Activated CD8-positive, alpha-beta T cell treated with anti-CD3 and anti-CD28 coated beads for 36 hours (primary cell): ENCODE measurements at places on chromosomes 13 and 19. TPM values are rescaled to one million over a fixed set of nuclear protein-coding genes. Genes with fewer than 3 reads are reported as not detected.
A peak's percentile ranks its signal among the peaks of the same experiment; 100 is the strongest.

CCDC122 gene
- total RNA-seq, result 1.6 TPM

PSG2 gene
- not detected for total RNA-seq

C19orf85 gene
- not detected for total RNA-seq

TINCR gene
- total RNA-seq, result 0.38 TPM

UCHL3 gene
- total RNA-seq, result 32.9 TPM

ZNF607 gene
- total RNA-seq, result 7.8 TPM

PTH2 gene
- not detected for total RNA-seq

FCAR gene
- total RNA-seq, result not detected

DNA sequence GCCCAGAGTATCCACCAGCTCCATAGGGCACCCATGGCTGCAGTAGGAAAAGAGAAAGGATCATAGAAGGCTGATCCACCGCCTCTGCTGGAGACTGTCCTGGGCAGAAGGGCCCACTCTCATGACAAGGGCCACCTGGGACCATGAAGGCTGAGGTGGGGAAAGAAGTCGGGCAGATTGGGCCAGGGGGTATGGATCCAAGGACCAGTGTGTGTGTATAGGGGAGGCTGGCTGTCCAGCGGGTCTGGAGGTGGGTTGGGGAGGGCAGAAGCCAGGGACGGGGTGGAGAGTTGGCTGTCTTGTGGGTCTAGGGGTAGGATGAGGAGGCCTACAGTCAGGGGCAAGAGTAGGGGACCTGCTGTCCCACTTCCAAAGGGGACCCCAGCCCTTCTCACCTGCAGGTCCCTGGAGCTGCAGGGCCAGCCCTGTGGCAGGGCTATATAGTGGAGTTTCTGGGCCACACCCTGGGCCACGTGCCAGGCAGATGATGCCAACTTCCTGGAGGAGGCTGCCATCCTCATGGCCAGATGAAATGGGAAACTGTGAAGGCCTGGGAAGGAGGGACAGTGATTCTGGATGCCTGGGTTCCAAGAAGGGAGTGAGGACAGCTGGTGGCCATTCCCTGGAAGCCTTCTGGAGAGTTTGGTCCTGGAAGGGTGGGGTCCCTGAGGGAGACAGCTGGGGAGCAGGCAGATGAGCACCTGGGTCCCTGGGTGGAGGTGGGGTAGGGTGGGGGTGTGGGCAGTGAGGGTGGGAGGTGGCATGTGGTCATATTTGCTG, at the start of gene FCGBP:
Gene FCGBP, minus strand, starts transcription at position 51 of the 780 bp plus-strand sequence.
- DNase-seq, result no peak

- DNase-seq, result no peak
Measured at GRCh38 chr13:106121173-106121754, 414.2 kb downstream of the EFNB2 start.

GRCh38 chr13:111175935-111176334, 60.8 kb downstream of the ARHGEF7 start:
- no peak for DNase-seq

- no peak for DNase-seq
Measured at GRCh38 chr19:30309905-30310601, 62.1 kb upstream of the ZNF536 start.

DNA sequence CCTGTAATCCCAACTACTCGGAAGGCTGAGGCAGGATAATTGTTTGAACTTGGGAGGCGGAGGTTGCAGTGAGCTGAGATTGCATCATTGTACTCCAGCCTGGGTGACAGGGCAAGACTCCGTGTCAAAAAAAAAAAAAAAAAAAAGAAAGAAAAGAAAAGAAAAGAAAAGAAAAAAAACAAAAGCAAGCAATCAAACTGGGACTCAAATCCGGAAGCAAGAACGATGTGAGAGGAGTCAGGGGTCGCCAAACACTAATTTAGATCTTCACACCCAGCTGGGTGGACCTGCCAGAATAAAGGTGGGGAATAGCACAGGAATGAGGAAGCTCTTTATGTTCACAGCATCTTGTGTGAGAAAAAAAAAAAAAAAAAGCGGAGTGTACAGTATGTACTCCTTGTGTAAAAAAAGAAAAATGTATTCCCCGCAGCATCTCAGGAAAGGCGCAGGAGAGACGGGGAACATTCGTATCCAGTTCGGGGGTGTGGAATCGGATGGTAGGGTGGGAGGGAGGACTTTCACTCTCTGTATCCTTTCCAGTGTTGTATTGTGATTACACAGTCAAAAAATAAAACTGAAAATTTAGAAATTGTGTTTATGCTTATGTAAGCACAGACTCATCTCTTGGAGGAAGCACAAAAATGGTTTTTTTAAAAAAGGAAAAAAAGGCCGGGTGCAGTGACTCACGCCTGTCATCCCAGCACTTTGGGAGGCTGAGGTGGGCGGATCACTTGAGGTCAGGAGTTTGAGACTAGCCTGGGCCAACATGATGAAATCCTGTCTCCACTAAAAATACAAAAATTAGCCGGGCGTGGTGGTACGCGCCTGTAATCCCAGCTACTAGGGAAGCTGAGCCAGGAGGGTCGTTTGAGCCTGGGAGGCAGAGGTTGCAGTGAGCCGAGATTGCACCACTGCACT, 7.6 kb downstream of the DNAJB1 start:
- peak; percentile 36 for DNase-seq

DNA sequence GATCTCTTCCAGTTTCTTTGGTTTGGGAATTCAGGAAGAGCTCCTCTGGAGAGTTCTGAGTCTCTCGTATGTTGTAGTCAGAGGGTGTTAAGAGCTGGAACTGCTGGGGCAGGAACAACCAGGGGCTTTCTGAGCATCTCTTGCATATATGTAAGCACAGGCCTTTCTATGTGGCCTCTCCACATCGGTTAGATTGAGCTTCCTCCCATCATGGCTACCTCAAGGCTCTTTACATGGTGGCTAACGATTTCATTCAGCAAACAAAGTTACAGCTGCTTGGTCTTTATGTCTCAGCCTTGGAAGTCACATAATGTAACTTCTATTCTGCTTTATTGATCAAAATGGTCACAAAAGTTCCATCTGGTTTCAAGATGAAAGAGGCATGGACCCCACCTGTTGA, 20.5 kb upstream of the PLAUR start:
- no peak for DNase-seq

GRCh38 chr13:38617936-38618335, 68.9 kb upstream of the FREM2 start:
- no peak for DNase-seq

DNA sequence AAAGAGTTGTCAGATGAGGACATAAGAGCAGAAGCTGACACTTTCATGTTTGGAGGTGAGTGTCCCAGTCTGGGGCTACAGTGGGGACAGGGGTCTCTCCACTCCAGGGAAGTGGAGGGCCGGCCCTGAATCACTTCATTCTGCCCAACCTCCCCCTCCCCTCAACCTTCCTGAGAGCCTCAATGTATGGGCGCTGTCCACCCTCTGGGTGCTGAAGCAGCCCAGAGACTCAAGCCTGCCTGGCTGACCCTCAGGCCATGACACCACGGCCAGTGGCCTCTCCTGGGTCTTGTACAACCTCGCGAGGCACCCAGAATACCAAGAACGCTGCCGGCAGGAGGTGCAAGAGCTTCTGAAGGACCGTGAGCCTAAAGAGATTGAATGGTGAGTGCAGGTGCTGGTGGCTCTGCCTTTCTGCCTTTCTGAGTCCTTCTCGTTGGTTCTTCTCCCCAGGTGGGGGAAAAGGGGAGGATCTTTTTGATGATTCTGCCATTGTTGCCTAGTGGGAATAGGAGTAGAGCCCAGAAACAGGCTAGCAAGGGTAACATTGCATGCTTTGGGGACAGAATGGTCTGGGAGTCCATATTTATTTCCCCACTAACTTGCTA, 8.8 kb downstream of the CYP4F8 start:
- peak; percentile 13 for DNase-seq

DNA sequence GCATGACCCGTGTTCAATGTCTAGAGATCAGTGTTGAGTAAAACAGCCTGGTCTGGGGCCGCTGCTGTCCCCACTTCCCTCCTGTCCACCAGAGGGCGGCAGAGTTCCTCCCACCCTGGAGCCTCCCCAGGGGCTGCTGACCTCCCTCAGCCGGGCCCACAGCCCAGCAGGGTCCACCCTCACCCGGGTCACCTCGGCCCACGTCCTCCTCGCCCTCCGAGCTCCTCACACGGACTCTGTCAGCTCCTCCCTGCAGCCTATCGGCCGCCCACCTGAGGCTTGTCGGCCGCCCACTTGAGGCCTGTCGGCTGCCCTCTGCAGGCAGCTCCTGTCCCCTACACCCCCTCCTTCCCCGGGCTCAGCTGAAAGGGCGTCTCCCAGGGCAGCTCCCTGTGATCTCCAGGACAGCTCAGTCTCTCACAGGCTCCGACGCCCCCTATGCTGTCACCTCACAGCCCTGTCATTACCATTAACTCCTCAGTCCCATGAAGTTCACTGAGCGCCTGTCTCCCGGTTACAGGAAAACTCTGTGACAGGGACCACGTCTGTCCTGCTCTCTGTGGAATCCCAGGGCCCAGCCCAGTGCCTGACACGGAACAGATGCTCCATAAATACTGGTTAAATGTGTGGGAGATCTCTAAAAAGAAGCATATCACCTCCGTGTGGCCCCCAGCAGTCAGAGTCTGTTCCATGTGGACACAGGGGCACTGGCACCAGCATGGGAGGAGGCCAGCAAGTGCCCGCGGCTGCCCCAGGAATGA, 1.5 kb upstream of the CEACAM5 start:
- DNase-seq, result peak; percentile 80

- DNase-seq, result peak; percentile 79
Measured at GRCh38 chr19:14580623-14581237, 2.2 kb upstream of the CLEC17A start.

DNA sequence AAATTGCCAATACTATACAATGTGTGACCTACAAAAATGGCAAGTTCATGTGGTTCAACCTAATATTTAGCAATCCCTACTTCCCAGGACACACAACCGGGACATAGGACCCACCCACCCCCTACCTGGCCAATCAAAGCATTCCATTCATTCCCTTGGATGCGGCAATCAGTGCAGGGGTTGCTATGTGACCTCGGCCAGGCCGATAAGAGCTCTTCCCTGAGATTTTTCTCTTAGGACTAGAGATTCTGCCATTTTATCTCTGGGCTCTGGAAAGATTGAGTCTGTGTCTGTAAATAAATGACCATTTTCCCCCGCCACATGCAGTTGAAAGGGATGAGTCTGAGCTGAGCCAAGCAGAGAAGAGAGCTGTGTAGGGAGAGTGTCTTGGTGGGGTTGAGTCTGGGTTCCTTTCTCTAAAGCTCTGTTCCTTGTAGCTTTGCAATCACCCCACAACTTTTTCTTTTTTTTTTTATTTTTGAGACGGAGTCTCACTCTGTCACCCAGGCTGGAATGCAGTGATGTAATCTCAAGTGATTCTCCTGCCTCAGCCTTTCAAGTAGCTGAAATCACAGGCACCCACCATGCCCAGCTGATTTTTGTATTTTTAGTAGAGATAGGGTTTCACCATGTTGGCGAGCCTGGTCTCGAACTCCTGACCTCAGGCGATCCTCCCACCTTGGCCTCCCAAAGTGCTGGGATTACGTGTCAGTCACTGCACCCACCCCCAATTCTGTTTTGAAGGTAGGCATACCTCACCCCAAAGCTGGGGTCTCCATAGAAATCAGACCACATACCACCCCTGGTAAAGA, 7.4 kb downstream of the IFNL1 start:
- DNase-seq, result no peak

DNA sequence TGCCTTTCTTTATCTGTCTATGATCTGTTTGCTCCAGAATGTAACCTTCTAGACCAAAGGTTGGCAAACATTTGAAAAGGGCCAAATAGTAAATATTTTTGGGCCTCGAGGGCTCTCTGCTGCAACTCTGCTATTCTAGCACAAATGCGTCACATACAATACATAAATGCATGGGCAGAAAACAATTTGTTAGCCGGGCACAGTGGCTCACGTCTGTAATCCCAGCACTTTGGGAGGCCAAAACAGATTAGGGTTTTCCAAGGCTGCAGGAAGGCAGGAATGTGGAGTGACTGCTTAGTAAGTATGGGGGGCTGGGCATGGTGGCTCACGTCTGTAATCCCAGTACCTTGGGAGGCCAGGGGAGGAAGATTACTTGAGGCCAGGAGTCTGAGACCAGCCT, 21.9 kb upstream of the EVI5L start:
- no peak for DNase-seq
